Activated T-cell treated with anti-CD3 and anti-CD28 coated beads, Interleukin-2, amount 50 U/mL, for 72 hours (primary cell): ENCODE measurements at places on chromosomes 12 and 14.

DNA sequence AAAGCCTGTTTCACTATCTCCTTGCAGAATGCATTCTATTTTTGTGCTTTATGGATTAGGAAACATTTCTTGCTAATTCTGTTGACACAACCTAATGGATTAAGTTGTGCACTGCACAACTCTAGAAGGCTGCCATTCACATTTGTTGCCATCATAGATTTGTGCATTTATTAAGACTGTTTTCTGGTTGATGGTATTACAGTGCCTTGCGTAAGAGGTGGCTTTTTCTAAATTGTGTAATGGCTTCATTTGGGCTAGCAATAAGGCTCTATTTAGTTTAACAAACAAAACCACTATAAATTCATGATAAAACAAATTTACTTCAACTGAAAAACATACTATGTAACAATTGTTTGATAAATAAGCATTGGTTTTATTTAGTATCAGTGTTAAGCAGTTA is 175.9 kb downstream of the TRHDE start:
- DNase-seq, result no peak

GRCh38 chr12:109553483-109553882 is 19.8 kb downstream of the MMAB start:
- no peak for DNase-seq

- DNase-seq, result no peak
These were observed 116.7 kb downstream of the BEGAIN start for GRCh38 chr14:100470523-100470897.

- no peak for DNase-seq
These were observed 471.7 kb upstream of the SYT1 start for GRCh38 chr12:78392918-78393317.

- no peak for DNase-seq
These were observed 209.7 kb downstream of the SYNE2 start for GRCh38 chr14:64062381-64063115.

GRCh38 chr14:72444701-72445100 is 449.2 kb downstream of the DPF3 start:
- DNase-seq, result no peak

DNA sequence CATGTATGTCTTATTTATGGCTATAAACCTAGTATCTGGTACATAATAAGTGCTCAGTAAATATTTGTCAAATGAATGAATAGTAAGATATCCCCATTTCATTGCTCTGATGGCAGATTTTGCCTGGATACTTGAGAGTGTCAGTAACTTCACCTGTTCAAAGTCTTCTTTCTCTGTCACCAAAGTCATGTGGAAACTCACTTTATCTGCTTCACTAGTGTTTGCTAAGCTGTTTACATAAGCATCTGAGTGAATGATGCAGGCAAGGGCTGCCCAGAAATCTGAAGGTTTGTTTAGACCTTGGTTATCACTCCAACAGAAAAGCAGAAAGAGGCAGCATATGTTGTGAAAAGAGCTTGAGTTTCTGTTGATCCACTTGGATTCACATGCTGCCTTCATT is 4.3 kb downstream of the OR4E1 start:
- no peak for DNase-seq

- DNase-seq, result no peak
These were observed 651.6 kb upstream of the LRFN5 start for GRCh38 chr14:40955131-40955505.

DNA sequence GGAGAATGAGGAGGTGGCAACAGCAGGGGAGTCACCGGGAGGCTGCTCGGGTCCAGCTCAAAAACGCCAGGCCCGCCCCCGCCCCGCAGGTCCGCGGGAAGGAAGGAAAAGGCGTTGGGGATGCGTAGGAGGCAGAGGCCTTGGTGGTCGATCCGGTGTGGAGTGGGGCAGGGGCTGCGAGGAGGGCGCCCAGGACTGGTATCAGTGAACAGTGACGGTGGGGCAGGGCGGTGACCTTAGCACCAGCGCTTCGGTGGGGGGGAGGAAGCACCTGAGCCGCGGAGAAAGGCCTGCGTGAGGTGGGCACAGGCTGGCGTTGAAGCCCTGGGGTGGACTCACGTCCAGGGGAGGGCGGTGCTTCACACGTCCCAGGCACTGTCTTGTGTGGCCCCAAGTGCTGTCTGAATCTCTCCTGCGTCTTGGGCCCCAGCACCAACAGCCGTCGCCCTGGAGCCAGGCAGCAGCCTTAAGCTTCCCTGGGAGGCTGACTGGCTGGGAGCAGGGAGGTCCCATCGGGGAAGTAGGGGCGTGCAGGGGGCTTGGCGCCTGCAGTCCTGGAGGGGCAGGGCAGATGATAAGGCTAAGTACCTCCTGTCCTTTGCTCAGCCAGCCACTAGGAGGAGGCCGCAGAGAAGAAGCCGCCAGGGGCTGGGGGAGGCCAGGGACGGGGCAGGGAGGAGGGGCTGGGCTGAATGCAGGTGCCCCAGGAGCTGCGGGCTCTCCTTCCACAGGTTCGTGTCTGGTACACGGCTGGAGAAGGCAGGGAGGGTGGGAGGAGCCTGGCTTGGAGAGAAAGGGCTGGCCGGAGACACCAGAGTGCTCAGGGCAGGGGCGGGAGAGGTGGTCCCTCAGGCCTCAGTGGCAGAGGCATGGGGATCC is 26.5 kb downstream of the ZBTB42 start:
- DNase-seq, result peak; percentile 78

- no peak for DNase-seq
These were observed 579.1 kb downstream of the VRK1 start for GRCh38 chr14:97376310-97376709.

DNA sequence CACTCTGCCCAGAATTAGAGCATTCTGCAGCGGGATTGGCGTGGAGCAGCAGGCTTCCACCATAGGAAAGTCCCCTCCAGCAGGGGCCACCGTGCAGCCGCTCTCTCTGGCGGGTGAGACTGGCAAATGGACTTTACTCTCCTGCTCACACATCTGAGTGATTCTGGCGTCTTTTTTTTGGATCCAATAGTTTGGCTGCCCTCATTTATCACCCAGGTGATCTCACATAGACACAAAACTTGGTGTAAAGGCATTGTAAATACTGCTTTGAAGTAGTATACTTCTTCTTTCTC is 130.3 kb downstream of the TGFB3 start:
- DNase-seq, result no peak

DNA sequence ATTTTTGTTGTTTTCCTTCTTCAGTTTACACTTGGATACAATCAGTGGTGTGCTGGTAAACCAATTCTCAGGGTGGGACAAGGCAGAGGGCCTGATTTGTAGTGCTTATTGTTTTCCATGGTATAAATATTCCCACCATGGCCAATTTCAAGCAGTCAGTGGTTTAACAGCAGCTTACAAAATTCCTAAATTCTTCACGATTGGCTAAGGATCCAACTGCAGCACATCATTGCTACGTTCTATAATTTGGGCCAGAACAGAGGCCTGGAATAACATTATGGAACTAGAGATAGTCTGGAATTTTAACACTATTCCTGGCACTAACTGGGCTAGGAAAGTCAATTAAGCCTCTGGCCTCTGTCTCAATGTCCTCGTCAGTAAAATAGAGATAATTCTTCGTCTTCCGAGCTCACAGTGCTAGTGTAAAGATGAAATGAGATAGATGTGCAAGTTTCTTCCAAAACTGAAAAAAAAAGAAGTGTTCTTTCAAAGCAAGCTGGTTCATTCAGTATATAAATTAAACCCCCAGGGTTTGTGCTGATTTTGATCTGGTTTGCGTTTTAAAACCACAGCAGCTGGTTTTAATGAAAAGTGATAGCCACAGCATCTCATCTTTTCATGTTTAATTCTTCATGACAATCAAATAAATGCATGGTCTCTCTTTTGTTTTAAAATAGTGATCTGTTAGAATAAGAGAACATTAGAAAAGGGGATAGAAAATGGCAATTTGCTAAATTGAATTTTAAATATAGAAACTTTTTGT is 104.1 kb downstream of the EPS8 start:
- DNase-seq, result no peak

- peak; percentile 73 for DNase-seq
These were observed 81.8 kb downstream of the EMP1 start for GRCh38 chr12:13278249-13278787.
